ENCODE measurements at places on chromosomes 12 and 14.

DNA sequence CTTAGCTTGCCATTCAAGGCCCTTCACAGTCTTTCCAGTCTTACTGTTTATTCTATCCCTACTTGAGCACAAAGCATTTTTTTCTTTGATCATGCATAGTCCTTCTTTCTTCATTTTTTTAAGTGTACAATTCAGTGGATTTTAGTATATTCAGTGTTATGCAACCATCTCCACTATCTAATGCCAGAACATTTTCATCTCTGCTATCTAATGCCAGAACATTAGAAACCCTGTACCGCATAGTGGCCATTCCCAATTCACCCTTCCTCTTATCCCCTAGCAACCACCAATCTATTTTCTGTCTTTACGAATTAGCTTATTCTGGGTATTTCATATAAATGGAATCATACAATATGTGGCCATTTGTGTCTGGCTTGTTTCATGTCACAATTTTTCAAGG lies 13.4 kb downstream of the LPCAT3 start:
- DNase-seq = no peak

DNA sequence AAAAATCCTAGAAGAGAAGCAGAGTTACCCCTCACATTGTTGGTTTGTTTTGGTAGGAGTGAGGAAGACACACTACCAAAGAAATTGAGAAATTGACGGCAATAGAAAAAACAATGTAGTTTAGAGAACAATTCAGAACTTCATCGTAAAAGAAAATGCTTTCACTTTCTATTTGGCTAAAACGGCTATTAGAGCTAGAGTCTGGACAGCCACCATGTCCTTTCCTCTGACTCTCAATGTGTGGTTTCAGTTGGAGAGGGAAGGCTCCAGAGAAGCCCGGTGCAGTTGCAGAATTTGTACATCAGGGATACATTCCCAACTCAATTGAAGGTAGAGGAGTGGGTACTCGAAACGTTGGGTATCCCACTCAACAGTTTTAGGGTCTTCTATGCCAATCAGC lies 535.3 kb downstream of the GALC start:
- DNase-seq = peak; percentile 17

DNA sequence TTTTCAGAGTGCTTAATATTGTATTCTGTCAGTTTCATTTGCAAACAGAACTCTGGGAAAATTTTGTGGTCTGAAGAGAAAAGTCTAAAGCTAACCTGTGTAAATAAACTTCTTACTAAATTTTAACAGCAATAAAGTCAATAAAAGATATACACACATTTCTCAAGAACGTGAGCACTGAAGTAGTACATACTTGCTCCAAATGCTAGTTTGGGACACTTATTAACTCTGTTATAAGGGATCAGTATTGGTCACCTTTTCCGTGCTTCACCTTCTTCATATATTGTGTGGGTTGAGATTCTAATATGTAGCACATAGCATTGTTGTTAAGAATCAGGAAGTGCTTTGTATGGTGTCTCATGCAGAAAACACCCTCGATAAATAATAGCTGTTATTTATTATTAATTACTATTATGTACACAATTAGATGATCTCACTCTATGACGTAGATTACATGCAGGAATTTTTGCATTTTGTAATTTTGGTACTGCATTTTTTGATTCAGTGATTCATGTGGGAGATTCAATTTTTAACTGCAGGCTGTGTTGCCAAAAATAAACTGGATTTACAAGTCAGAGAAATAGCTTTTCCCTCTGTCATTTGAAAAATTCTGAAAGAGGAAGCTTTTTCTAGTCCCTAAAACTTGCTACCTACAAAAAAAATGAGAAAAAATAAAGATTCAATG lies 300.9 kb downstream of the ACSS3 start:
- peak; percentile 4 for DNase-seq

DNA sequence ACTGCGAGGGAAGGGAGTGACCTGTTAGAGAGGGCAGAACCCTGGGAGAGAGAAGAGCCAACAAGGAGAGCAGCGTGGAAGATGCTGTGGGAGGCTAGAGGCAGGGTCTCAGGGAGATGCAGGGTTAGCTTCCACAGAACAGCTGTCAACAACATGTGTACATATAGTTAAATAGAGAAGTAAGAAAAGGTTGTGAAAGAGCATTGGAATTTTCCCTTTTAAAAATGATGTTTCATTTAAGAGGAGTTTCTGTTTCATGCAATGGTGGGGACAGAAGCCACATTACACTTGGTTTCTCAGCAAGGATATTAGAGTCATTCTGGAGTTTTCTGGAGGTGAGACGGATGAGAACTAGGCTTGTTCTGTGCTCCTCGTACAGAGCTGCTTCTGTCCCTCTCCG lies 23.8 kb upstream of the TBC1D30 start:
- no peak for DNase-seq

Data from fibroblast of mammary gland (primary cell).